Osteocyte (in vitro differentiated cells): ENCODE measurements at places on chromosomes 4 and X. TPM values are rescaled to one million over a fixed set of nuclear protein-coding genes. Genes with fewer than 3 reads are reported as not detected.

HPSE gene
- 4.9 and 6.1 TPM in 2 replicates for total RNA-seq

- H3K27me3 ChIP-seq: no peaks in the 10 kb centered on the region
- peaks cover 25% of the 10 kb centered on the region for H3K4me1 ChIP-seq
- no peak overlapping the region for H3K4me3 ChIP-seq
- DNase-seq: no peak
Measured at GRCh38 chr4:52824603-52825459, 37.3 kb upstream of the RASL11B start.

MAGEB1 gene
- total RNA-seq: not detected in 2 replicates

DNA sequence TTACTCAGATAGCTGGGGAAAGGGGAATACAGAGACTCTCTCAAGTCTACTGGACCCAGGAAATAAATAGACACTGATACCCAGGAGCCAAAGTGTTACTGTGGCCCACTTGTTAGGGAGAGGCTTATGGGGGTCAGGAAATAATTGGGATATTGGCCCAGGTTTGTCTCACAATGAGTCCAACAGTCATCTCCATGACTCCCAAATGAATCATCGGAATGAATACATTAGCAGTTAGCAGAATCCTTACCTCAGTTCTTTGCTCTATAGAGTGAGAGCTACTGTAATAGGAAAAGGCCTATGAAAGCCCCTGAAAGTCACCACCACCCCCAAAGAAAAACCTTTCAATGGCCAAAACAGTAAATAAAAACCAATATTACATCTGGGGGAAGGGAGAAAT is 42.4 kb upstream of the ARHGEF6 start:
- H3K4me3 ChIP-seq: no peak overlapping the region

LRIT3 gene
- 0.08 and 0.13 TPM in 2 replicates for total RNA-seq

DNA sequence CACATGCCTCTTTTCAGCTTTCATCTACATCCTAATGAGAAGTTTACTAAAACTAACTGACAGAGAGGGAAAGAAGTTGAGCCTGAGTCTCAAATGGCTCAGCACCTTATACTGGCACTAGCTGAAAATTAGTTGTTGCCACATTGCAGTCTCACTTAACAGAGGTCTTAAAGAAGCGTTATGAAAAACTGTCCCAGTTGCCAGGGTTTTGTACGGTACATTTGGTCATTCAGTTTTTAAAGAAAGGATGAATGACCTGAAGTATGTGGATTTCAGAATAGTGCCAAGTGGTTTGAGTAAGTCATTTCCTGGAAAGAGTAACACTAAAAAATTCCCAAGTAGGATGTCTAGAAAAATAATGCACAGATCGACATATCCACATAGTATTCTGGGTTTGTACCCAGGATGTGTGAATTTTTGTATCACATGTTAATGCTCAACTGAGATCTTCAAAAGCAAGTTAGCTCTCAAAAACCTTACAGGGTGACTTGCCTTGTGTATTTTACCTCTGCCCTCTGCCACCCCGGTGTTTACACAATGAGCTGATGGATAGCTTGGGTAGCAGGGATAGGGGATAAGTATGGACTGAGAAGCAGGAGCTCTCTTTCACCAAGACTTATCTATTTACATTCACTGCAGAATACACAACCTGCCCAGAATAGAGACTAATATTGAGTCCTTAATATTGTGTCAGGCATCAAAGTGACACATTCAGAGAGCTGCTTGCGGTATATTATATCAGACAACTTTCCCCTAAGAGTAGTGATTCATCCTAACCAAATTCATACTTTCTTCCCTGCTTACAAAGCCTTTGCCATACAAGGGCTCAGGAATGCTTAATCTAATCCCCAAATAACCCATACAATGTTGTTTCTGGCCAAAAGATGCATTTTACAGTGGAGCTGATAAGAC is 1075.7 kb upstream of the PABPC4L start:
- peak overlapping the region; percentile 69 for H3K27ac ChIP-seq
- no peaks in the 10 kb centered on the region for H3K27me3 ChIP-seq
- DNase-seq: no peak
- H3K36me3 ChIP-seq: no peaks in the 10 kb centered on the region
- H3K4me1 ChIP-seq: peaks cover 61% of the 10 kb centered on the region

CPLX1 gene
- total RNA-seq: not detected in 2 replicates

GRCh38 chr4:3607690-3608552 is 75.7 kb upstream of the LRPAP1 start:
- H3K4me1 ChIP-seq: no peaks in the 10 kb centered on the region
- no peaks in the 10 kb centered on the region for H3K27me3 ChIP-seq
- no peak overlapping the region for H3K4me3 ChIP-seq
- no peaks in the 10 kb centered on the region for H3K36me3 ChIP-seq

GRCh38 chrX:78571849-78572248 is 87.3 kb downstream of the RTL3 start:
- no peaks in the 10 kb centered on the region for H3K36me3 ChIP-seq
- no peak for DNase-seq

MAGEE1 gene
- 2.9 and 3.4 TPM in 2 replicates for total RNA-seq

CCDC160 gene
- total RNA-seq: 2.0 and 2.4 TPM in 2 replicates

- peaks cover 34% of the 10 kb centered on the region for H3K27me3 ChIP-seq
- H3K27ac ChIP-seq: no peak overlapping the region
- H3K36me3 ChIP-seq: no peaks in the 10 kb centered on the region
- peaks cover 3% of the 10 kb centered on the region for H3K4me1 ChIP-seq
Measured at GRCh38 chr4:44760142-44760898, 34.0 kb upstream of the GNPDA2 start.

DNA sequence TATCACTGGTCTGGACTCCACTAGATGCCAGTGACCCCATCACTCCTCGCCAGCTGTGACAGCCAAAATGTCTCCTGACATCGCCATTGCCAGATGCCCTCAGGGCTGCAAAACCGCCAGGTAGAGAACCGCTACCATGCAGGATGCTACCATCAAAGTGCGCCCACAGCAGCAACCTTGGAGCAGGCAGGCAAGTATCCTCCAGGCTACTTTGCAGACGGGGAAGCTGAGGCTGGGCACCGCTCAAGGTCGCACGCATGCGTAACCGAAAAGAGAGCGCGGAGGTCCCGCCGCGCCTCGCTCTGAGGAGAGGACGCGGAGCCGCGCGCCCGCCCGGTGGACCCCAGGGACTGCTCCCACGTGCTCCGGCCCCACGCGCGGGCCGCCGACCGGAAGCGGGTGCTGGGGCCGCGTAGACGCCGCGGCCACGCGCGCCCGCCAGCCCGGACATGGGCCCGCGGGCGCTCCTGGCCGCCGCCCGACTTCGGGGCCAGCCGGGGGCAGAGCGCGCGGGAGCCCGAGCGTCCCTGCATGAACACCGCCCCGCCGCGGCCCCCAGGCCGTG is at the start of gene STS:
Gene STS, plus strand, starts transcription at position 300 of the 565 bp plus-strand sequence. CDS start 105,488 bp downstream, outside the sequence.
- H3K4me1 ChIP-seq: peaks cover 9% of the 10 kb centered on the region
- no peaks in the 10 kb centered on the region for H3K36me3 ChIP-seq
- peak within 1 kb of the TSS; percentile 89 for H3K4me3 ChIP-seq
- no peaks in the 10 kb centered on the region for H3K27me3 ChIP-seq
- peak; percentile 87 for DNase-seq
- H3K27ac ChIP-seq: peak within 1 kb of the TSS; percentile 74

GRCh38 chr4:7719354-7720174 is 220.1 kb downstream of the AFAP1 start:
- no peak overlapping the region for H3K27ac ChIP-seq
- peaks cover 43% of the 10 kb centered on the region for H3K27me3 ChIP-seq
- H3K4me1 ChIP-seq: no peaks in the 10 kb centered on the region
- DNase-seq: peak; percentile 91
- no peak overlapping the region for H3K4me3 ChIP-seq

- no peak overlapping the region for H3K4me3 ChIP-seq
- H3K4me1 ChIP-seq: peaks cover 86% of the 10 kb centered on the region
- H3K27me3 ChIP-seq: no peaks in the 10 kb centered on the region
- H3K36me3 ChIP-seq: peaks cover 3% of the 10 kb centered on the region
- H3K27ac ChIP-seq: peak overlapping the region; percentile 68
- DNase-seq: no peak
Measured at GRCh38 chr4:114926583-114926982, 186.8 kb downstream of the NDST4 start.

SULT1B1 gene
- 0.50 and 1.2 TPM in 2 replicates for total RNA-seq

- no peaks in the 10 kb centered on the region for H3K27me3 ChIP-seq
- H3K4me3 ChIP-seq: no peak overlapping the region
- H3K36me3 ChIP-seq: peaks cover 3% of the 10 kb centered on the region
- peaks cover 1% of the 10 kb centered on the region for H3K4me1 ChIP-seq
Measured at GRCh38 chr4:182873726-182874125, 43.5 kb downstream of the DCTD start.

DNA sequence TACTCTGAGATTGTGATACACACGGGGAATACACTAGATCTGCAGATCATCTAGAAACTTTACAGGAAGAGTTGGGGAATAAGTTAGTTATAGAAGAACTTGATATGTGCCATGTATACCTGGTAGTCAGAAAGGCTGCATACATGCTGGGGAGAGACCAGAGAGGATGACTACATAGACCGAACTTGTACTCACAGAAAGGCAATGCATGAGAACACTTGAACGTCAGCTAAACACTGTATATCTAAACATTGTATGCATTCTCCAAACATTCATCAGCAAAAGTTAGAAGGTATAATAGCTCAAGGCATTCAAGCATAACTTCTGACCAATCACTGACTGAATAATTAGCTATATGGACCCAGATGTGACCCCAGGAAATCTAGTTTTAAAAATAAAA is 78.0 kb upstream of the PDHA2 start:
- no peak for DNase-seq
- no peaks in the 10 kb centered on the region for H3K36me3 ChIP-seq
- H3K27me3 ChIP-seq: peaks cover 8% of the 10 kb centered on the region
- H3K27ac ChIP-seq: peak overlapping the region; percentile 80
- peaks cover 33% of the 10 kb centered on the region for H3K4me1 ChIP-seq
- H3K4me3 ChIP-seq: no peak overlapping the region

DNA sequence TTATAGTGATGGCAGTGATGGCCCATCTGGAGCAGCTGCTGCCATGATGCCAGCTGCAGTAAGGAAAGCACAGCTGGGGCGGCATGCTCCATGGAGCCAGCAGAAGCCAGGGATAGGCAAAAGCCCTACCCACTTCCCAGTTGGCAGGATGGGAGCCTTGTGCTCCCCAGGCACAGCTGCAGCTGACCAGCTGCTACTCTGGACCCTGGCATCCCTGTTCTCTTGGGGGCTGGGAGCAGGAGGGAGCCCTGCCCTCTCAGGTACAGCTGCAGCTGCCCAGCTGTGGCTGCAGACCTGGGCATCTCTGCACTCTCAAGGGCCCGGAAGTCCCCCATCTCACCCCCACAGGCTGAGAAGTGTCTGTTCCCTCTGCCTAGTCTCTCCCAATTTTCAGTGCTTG is 531.9 kb downstream of the PCDH18 start:
- peaks cover 2% of the 10 kb centered on the region for H3K27me3 ChIP-seq
- H3K36me3 ChIP-seq: no peaks in the 10 kb centered on the region
- H3K4me1 ChIP-seq: no peaks in the 10 kb centered on the region
- no peak for DNase-seq
- H3K27ac ChIP-seq: no peak overlapping the region

ADH1A gene
- total RNA-seq: not detected in 2 replicates

DNA sequence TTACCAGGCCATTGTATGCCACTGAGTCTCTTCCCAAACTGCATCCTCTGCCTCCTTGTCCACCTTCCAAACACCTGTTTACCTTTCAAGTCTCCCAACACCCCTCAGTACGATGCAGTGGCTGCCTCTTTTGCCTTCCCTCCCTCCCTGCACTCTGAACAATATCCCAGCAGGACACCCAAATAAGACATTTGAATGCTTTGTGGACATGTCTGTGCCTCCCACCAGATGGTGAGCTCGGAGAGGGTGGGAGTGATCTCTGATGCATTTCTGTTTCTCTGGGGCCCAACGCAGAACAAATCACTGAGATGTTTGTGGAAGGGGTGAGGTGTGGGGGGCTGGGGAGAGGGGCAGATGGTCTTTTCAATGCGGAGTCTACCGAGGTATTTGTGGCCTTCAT is 33.4 kb downstream of the PJA1 start:
- H3K4me1 ChIP-seq: peaks cover 12% of the 10 kb centered on the region
- no peak for DNase-seq
- H3K27me3 ChIP-seq: no peaks in the 10 kb centered on the region
- no peak overlapping the region for H3K4me3 ChIP-seq
- H3K27ac ChIP-seq: no peak overlapping the region
- no peaks in the 10 kb centered on the region for H3K36me3 ChIP-seq

CAMK2D gene
- total RNA-seq: 84.3 and 86.6 TPM in 2 replicates

DNA sequence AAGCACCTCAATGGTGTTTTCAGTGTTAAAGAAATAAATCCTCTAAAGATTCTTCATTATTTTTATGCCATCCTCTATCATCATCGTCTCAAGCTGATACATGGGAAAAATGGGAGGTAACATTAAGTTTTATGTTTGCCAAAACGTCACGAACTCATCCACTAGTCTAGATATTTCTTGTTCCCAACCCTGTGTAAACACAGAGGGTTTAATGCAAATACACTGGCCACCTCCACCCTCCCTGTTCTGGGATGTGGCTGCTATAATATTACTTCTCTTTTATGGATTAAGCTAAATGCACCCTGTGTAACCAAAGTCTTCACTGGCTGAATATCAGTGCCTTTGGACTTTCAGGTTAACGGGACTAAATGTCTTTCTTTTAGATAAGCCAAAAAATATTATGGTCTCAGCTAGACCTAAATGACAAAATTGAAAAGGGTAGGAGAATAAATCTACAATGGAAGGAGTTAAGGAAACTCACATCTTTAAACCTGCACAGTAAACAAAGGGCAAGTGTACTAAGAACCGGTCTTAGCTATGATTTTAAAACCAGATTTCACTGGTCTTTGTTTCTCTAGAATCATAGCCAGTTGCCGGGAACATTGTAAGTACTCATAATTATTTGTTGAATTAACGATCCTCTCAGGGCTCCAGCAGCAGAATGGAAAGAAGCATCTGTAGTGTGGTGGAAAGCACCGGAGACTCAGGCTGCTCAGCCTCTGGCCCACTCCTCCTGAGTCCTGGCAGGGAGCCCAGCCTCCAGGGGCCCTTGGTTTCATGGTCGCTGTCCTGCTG is 103.5 kb upstream of the NOCT start:
- DNase-seq: no peak
- H3K27me3 ChIP-seq: no peaks in the 10 kb centered on the region
- H3K4me3 ChIP-seq: no peak overlapping the region
- peaks cover 14% of the 10 kb centered on the region for H3K4me1 ChIP-seq
- H3K36me3 ChIP-seq: no peaks in the 10 kb centered on the region
- H3K27ac ChIP-seq: peak overlapping the region; percentile 52

PLRG1 gene
- total RNA-seq: 79.3 and 82.1 TPM in 2 replicates

- no peak overlapping the region for H3K4me3 ChIP-seq
- H3K36me3 ChIP-seq: no peaks in the 10 kb centered on the region
- H3K27ac ChIP-seq: no peak overlapping the region
- no peaks in the 10 kb centered on the region for H3K27me3 ChIP-seq
Measured at GRCh38 chr4:155745984-155746383, 12.8 kb upstream of the GUCY1B1 start.

DNA sequence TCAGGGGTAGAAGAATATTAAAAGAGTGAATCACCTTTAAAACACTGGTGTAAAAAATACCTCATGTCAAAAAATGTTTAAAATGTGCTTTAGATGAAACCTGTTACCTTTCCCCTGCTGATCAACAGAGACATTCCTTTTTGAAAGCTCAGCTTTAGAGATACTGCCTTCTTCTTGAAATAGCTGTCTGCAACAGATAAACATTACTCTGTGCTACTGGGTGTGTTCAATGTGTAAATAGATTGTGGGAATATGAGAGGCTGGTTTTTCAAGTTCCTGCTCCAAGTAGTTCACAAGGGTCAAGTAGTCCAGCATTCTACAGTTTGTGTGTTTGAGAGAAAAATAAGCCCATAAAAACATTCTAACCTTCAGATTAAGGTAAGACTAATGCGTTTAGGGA is at the start of gene SYTL5:
Gene SYTL5, plus strand, starts transcription at position 263 of the 400 bp plus-strand sequence. CDS start 27,337 bp downstream, outside the sequence.
- H3K27me3 ChIP-seq: no peaks in the 10 kb centered on the region
- H3K4me1 ChIP-seq: peaks cover 5% of the 10 kb centered on the region
- no peak for DNase-seq
- H3K27ac ChIP-seq: no peak within 1 kb of the TSS

- H3K36me3 ChIP-seq: no peaks in the 10 kb centered on the region
- no peak for DNase-seq
- no peaks in the 10 kb centered on the region for H3K4me1 ChIP-seq
- no peak overlapping the region for H3K27ac ChIP-seq
Measured at GRCh38 chr4:140426610-140427105, 790 bp downstream of the CLGN start.

UGT2B15 gene
- not detected in 2 replicates for total RNA-seq
